BJ (cell line): ENCODE measurements at places on chromosomes 5 and 9.

DNA sequence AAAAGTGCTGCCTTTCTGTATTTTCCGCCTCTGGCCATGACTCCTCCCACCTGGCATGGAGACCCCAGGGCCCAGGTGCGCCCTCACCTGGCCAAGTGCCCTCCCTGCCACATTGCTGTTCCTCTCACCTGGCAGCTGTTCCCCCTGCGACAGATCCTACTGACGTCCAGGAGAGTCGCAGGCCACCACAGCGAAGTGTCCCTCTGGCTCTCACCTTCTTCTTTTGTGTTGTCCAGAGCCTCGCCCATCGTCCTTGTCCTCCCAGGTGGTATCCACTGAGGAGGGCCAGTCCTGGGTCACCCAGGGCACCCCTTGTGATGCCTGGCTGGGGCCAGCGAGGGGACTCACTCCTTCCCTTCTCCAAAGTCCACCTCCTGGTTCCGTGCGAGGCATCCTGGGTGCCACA, 2.6 kb downstream of the NKD2 start:
- DNase-seq, result no peak

DNA sequence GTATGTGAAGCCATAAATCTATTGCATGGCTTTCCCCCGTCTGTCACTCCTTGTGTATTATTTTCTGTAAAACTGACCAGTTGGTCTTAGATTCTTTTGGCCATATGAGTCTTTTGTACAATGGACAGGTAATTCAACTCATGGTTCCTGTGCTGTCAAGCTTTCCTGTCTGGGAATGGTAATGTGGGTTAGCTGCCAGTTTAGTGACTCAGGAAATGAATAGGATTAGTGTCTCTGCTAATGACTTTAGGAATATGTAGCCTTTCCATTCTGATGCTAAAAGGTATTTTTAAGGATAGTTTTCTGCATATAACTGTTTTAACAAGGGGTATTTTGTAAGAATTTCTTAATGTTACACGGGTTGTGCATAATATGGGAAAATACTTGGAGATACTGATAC, 182.7 kb downstream of the PBX3 start:
- no peak for DNase-seq

DNA sequence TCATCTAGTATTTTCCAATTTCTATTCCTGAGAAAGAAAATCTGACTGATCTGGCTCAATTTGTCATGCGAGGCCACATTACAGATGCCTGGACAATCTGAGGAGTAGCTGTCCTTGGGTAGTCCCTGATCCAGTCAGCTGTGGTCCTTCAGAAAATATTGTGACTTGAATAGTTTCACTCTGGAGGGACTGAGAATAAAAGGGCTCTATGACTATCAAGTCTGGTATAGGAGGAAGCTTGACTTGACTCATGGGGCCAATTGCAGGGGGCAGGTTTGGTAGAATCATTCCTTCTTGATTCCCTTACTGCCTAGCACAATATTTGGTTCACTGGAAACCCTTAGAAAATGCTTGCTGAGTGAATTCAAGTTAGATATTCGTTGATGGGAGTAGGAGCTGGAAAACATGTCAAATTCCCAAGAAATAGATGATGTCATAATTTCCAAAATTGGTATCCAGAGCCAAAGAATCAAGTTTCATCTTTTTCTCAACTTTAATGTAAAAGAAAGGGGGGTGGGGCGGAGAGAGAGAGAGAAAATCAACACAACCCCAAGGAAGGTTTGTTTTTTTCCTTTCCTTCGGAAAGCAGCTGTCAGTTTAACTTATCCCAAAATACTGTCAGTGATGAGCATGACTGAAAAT, 32.4 kb upstream of the STX17 start:
- no peak for DNase-seq

DNA sequence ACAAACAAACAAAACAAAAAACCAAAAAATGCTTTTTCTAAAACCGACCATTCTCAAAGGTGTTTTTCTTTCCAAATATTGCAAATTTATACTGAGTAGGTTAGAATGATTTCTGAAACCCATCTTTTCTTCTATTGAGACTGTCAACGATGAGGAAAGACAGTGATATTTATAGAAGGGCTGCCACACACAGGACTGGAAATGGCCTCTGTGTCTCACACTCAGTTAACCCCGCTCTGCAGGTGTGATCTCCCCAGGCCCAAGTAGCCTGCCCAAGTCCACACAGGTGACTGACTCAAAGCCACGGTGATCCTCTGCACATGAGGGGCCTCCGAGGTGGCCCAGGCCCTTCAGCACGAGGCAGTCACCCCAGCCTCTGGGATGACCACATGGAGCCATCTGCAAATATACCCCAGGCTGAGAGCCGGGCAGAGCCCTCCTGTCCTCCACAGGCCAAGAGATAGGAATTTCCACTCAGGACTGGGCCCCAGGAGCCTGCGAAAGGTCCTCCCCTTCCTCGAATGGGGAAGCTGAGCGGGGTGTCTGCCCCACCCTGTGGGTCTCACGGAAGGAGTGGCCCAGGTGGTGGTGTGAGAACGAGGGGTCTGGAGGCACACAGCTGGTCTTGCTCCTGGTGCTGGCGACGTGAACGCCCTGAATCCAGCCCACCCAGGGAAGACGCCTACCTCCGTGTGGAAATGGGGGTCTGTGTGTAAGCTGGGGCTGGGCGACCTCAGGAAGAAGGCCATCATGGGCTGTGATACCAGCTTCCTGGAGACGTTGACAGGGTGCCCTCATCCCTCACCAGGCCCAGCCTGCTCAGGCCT, 53.0 kb upstream of the PHYKPL start:
- DNase-seq, result no peak

DNA sequence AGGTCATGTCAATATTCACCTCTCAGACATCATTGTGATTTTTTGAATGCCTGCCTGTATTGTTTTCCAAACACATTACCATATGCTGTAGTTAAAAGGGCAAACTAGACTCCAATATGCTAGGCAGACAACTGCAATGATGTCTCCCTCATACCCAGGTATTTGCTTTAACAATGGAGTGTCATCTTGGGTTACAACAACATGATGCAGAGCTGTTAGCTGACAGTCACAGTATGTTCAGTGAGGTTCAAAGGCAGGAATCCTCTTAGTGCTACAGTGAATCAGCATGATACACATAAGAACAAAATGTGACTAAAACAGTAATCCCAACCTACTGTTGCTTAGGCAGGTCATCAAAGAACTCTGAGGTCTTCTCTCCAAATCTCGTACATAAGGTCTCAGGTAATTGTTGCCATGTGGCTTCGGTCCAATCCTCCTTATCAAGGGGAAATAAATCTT, 24.0 kb downstream of the OR1J1 start:
- DNase-seq, result no peak

GRCh38 chr9:73179589-73179988, 27.9 kb downstream of the ANXA1 start:
- peak; percentile 15 for DNase-seq

- no peak for DNase-seq
These were observed 20.8 kb upstream of the ADRB2 start for GRCh38 chr5:148805326-148806290.

DNA sequence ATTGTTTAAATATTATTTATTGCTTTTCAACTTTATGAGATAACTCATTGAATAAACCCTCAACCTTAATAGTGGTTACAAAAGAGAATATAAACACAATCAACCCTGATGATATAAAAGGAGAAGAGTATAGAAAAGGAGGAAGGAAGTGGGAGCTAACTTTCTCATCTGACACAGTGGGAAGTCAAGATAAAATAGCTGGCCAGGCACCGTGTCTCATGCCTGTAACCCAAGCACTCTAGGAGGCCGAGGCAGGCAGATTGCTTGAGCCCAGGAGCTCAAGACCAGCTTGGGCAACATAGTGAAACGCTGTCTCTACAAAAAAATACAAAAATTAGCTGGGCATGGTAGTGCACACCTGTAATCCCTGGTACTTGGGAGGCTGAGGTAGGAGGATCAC, 93.5 kb downstream of the PPP2R2B start:
- DNase-seq, result no peak

GRCh38 chr5:111984044-111984443, 227.1 kb upstream of the NREP start:
- peak; percentile 92 for DNase-seq

GRCh38 chr5:35316611-35317274, 86.5 kb upstream of the PRLR start:
- DNase-seq, result peak; percentile 12

GRCh38 chr9:71796100-71796767, 27.9 kb upstream of the CEMIP2 start:
- no peak for DNase-seq

DNA sequence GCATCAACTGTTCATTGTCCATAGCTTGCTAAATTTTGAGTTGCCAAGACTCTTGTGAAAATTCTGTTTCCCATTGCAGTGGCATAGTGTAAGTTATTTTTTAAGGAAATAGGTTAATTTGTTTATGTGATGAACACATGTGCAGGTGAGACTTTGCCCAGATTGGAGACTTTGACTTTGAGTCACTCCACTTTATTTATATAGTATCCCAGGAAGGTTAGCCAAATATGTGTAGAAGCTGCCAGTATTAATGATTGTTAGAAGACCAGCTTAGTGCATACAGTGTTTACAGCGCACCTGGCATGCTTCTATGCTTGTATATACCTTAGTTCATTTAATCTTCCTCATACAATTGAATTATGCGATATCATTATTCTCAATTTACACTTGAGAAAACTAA, 51.0 kb downstream of the MTAP start:
- DNase-seq, result no peak

GRCh38 chr9:1637401-1637800, 377.7 kb upstream of the SMARCA2 start:
- no peak for DNase-seq

GRCh38 chr9:98856982-98857381, 49.5 kb downstream of the GALNT12 start:
- DNase-seq, result no peak

DNA sequence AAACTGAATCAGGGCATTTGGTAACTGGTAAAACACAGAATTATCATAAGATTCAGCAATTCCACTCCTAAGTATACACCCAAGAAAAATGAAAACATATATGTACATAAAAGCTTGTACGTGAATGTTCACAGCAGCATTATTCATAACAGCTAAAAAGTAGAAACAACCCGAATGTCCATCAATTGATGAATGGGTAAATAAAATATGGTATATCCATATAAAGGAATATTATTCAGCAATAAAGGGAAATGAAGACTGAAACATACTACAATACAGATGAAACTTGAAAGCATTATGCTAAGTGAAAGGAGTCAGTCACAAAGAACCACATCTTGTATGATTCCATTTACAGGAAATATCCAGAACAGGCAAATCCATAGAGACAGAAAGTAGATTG, 65.5 kb downstream of the MPDZ start:
- no peak for DNase-seq

GRCh38 chr9:36165826-36166167, 3.4 kb upstream of the CCIN start:
- DNase-seq, result no peak

DNA sequence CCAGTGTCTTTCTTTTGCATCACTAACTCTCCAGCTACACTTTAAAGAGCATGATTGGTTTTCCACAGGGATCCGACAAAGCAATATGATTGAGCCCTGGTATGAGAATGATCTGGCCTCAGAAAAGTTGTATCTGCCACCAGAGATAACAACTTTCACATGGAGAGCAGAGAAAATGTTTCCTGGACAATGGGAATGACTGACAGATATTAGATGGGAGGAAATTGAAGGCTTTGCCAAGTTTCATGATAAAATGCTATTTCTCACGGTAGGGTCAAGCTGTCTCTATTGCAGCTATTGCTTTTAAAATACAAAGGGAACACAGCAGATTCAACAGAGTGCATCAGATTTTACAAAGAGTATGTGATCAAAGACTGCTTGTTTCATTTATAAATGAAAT, 56.4 kb upstream of the GLIS3 start:
- no peak for DNase-seq

- DNase-seq, result no peak
These were observed 58.3 kb upstream of the ANGPTL2 start for GRCh38 chr9:127180457-127181314.

GRCh38 chr9:70563431-70564204, 149.2 kb upstream of the KLF9 start:
- DNase-seq, result peak; percentile 97

- DNase-seq, result no peak
These were observed 475.5 kb downstream of the SPATA31A7 start for GRCh38 chr9:61665330-61665751.

GRCh38 chr9:93965830-93966577, 10.8 kb upstream of the BARX1 start:
- DNase-seq, result no peak
